ENCODE measurements at places on chromosomes 12 and 14. TPM values are rescaled to one million over a fixed set of nuclear protein-coding genes. Genes with fewer than 3 reads are reported as not detected.

- H3K4me1 ChIP-seq: no peaks in the 10 kb centered on the region
- H3K36me3 ChIP-seq: no peaks in the 10 kb centered on the region
- peaks cover 20% of the 10 kb centered on the region for H3K27me3 ChIP-seq
These were observed 47.9 kb downstream of the RPH3A start for GRCh38 chr12:112839386-112839972.

TC2N gene
- total RNA-seq: 53.1 TPM

- DNase-seq: no peak
- no peaks in the 10 kb centered on the region for H3K4me1 ChIP-seq
- no peak overlapping the region for H3K4me3 ChIP-seq
- H3K36me3 ChIP-seq: no peaks in the 10 kb centered on the region
- H3K27ac ChIP-seq: no peak overlapping the region
- no peaks in the 10 kb centered on the region for H3K27me3 ChIP-seq
These were observed 79.2 kb upstream of the CMKLR1 start for GRCh38 chr12:108418164-108418890.

GRCh38 chr12:107976331-107976730 is 152.8 kb upstream of the WSCD2 start:
- H3K36me3 ChIP-seq: no peaks in the 10 kb centered on the region
- H3K27ac ChIP-seq: no peak overlapping the region
- DNase-seq: no peak
- peaks cover 13% of the 10 kb centered on the region for H3K27me3 ChIP-seq

C12orf60 gene
- total RNA-seq: 0.77 TPM
